ENCODE measurements at places on chromosomes 5 and 9.

GRCh38 chr9:138063033-138063432 is 185.5 kb downstream of the CACNA1B start:
- no peak for DNase-seq

DNA sequence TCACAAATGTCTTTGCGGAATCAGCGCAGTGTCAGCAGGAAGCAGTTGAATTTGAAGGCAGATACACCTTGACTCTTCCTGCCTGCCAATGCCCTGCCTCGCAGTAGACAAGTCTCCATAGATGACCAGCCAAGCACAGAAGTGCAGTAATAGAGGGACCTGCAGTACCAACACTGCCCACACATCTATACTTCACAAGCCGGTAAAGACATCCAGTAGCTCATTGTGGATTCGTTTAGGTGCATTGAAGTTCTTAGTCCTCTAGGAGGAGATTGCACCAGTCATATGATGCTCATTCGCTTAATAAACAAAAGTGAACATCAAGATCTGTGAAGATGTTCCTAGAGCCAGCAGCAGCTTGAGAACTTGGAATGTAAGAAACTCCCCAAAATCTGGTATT is 7.1 kb upstream of the IFNA2 start:
- no peak for DNase-seq

DNA sequence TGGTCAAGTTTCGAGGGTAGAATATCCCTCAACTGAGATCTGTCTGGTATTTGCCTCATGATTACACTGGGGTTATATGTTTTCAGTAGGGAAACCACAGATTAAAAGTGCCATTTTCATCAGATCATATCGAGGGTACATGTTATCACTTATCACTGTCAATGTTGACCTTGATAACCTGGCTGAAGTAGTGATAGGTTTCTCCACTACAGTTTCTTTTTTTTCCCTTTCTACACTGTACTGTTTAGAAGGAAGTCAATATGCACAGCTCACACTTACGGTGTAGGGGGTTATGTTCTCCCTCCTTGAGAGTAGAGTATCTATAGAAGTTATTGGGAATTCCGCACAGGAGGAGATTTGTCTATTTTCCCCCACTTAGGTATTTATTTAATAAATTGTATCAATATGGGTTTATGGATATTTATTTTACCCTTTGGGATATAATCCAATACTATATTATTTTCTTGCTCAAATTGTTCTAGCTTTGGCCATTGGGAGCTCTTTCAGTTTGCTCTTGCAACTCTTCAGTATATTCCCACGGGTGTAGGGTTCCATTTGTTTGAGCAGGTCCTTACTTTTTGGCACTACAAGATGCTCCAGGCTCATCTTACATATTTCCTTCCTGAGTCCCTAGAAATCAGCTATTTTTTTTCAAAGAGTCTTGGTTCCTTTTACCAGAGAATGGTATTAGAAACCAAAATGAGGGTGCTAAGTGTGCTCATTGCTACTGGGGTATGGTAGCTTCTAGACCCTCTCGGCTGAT is 444.5 kb downstream of the RAB3C start:
- no peak for DNase-seq

- DNase-seq, result no peak
These were observed 273.9 kb upstream of the ADRA1B start for GRCh38 chr5:159642379-159642778.

GRCh38 chr5:151896031-151896691 is 28.5 kb downstream of the GLRA1 start:
- DNase-seq, result no peak

Measured in NCI-H2081 treated with DMSO at 0.1 percent for 48 hours (cell line).